Peyer's patch (tissue), 4 donors: ENCODE measurements at places on chromosomes 6 and 20.

DNA sequence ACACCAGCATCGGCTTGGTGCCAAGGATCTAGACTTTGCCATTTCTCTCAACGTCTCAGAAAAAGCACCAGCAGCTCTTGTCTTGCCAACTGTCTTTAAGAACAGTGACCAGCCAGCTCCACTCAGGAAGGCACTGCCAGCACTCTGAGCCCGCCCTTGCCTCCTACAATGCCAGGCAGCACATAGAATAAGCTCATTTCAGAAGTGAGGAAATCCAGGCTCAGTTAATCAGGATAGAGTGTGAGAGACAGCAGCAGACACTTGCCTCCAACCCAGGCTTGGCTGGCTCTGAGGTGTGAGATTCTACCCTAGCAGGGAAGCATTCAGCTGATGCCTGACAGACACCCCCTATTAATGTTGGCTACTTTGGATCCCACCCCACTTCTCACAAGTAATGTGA lies 4.3 kb upstream of the SYNDIG1 start:
- no peak for DNase-seq

- no peak for DNase-seq
These were observed 136.5 kb downstream of the DOK5 start for GRCh38 chr20:54611708-54612412.

GRCh38 chr6:31042806-31043205 lies 32.5 kb downstream of the MUC22 start:
- DNase-seq = no peak

- DNase-seq = no peak
These were observed 20.8 kb upstream of the BMP5 start for GRCh38 chr6:55895972-55896730.

DNA sequence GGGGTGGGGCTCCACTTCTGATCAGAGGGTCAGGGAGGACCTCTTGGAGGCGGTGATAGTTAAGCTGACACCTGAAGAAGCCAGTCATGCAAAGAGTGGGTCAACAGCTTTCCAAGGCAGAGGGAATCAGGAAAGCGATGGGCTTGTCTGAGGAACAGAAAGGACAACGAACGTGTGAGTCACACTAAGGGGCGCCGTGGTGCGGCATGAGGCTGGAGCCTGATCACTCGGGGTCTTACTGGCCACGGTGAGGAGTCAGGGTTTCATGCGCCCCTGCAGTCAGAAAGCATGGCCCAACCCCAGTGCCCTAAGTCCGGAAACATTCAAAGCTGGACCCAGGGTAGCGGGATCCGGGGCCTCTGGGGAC lies 50.6 kb upstream of the SLC32A1 start:
- DNase-seq = no peak

DNA sequence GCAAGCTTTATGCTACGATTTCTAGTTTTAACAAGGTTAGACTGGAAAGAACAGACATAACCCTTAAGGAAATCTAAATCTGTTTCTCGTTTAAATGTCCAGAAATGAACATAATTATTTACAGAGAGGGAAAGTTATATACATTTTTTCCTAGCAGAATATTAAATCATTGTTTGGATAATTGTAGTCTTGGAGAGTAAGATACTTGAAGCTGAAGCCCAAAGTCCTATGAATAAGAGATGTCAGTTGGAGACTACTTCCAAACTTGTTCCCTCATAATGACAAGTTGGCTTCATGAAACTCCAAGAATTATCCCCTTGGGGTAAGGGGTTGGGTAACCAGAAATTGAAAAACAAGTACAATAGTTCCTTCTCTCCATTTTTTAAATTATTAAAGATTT lies 911.1 kb upstream of the MAN1A1 start:
- DNase-seq = no peak

- DNase-seq = no peak
These were observed 1.1 kb downstream of the VGLL2 start for GRCh38 chr6:117266257-117267053.

DNA sequence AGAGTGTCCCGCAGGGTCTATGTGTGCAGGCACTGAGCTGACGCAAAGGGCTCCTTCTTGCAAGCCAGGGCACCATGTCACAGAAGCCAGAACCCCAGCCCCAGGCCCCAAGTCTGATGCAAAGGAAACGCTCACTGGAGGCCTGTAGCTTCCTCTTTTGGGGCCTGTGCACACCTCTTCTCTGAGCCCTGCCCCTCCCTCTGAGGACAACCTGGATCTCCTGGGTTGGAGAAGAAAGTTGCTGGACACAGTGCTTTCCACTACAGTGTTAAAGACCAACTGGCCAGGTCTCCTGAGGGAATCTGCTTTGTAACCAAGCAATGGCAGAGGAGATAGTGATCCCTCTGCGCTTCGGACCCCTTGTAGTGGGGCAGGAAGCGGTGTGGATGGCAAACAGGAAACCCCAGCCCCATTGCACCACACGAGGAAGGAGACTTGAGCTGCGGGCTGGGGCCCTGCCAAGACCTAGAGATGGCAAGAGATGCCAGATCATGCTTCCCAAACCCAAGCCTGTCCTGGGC lies 90.0 kb downstream of the PRND start:
- DNase-seq = no peak

DNA sequence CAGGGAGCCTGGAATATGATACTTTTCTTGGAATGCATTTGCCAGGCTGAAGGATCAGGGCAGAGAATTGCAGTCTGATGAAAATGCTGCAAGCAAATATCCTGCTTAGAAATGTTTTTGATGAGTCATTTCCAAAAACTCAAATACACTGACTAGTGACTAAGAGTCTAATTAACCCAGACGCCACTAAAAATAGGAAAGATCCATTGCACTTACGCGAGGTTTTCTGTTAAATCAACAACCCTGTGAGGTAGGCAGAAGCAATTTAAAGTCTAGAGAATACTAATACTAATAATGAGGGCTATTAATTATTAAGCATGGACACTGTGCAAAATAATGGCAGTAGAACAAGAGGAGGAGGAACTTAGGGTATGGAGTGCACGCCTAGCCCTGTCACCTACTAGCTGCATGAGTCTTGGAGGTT lies 130.1 kb upstream of the DOK5 start:
- no peak for DNase-seq

DNA sequence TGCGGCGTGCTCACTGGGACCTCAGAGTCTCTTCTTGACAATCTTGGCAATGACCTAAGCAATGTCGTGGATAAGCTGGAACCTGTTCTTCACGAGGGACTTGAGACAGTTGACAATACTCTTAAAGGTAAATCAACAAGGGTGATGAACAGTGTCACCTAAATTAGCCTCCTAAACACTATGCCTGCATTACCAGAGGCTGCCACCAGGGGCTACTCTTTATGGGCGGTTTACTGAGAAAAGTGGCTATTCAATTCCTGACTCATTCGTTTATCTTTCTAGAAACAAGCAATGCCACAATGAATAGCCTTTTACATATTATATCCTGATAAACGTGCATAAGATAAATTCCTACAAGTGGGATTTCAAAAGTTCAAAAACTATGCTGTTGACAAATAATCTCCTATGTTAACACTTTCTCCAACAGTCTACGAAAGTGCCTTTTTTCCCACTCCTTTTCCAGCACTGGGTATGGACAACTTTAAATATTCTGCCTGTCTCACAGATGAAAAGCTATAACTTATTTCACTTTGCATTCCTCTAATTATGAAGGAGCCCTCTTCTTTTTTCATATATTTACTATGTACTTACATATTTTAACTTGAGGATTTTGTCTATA lies 1.3 kb downstream of the BPIFA2 start:
- DNase-seq = no peak

- DNase-seq = no peak
These were observed 121.0 kb downstream of the UST start for GRCh38 chr6:148867862-148868261.

DNA sequence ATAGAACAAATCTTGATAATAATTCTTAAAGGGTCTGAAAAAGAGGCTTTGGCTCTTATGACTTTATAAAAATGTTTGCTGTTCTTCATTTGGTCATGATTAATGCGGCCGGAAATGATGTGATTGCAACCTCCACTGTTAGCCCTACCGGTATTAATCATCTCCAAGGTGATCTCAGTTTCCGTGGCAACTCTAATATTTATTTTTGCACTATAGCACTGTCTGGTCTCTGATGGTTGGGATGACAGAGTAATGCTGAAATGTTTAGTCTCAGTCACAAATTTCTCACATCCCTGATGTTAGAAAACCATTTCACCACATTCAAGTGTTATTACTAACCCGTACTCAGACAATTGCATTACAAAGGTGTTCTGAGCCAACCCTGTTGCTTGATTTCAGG lies 87.4 kb downstream of the TMEM200A start:
- DNase-seq = no peak

DNA sequence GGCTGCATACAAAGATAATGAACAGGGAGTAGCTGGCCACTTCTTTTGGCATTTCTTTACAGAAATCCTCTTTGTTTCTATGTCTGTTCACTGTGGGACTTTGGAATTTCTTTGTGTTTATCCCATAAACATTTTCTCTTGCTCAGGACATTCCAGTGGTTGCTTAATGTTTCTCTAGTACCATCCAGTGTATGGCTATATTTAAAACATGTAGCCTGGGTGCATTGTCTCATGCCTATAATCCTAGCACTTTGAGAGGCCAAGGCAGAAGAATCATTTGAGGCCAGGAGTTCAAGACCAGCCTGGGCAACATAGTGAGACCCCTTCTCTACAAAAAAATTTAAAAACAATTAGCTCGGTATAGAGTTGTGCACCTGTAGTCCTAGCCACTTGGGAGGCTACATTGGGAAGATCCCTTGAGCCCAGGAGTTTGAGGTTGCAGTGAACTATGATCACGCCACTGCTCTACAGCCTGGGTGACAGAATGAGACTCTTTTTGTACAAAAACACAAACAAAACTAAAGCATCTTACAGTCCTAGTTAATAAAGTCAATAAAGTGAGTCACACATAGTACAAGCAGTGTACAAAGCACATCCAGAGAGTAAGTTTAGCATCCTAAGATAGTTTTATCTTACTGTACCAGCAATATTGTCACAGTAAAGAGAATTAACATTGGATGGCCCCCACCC lies 63.3 kb downstream of the ZFAND3 start:
- DNase-seq = no peak

GRCh38 chr6:47041741-47042140 lies 391 bp downstream of the ADGRF1 start:
- DNase-seq = no peak

DNA sequence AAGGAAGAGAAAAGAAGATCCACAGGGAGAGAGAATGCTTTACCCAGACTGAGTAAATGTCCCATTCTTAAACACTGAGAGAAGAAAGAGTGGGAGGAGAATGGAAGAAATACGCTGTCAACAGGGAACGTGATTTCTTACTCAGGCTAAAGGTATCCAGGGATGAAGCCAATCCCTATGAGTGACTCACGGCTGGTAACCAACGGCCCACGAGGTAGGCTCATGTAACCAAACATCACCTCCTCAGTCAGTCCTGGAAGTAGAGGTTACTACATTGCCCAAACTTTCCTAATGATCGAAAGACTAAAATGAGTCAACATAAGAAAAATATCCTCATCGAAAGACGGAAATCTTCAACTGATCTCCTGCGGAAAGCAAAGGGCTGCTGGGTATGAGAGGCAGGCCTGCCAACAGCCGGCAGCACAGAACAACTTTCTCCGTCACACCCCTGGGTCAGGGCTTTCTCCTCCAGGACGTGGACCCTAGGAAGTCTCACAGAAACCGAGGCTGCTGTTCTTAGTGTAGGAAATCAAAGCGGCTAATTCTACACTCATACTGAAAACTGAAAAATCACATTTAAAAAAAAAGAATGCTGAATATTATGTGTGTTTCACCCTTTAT lies 292.6 kb downstream of the GMDS start:
- DNase-seq = no peak

DNA sequence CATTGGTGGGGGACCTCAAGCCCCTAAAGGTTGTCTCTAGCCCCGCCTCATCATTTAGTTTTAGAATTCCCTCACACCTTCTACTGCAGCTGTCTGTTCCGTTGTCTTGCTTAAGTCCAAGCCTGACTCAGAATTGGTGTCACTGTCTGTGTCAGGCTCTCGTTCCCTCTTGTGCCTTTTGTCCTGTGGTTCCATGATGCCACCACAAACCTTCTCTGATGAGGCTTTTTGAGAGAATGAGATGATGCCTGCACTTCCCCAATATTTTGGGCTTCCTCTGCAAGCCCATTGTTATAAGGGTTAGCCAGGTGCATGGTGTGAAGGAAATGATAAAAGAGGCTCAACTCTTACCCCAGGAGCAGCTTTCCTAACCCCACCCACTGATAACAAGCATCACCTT lies 8.1 kb upstream of the AKIRIN2 start:
- no peak for DNase-seq

DNA sequence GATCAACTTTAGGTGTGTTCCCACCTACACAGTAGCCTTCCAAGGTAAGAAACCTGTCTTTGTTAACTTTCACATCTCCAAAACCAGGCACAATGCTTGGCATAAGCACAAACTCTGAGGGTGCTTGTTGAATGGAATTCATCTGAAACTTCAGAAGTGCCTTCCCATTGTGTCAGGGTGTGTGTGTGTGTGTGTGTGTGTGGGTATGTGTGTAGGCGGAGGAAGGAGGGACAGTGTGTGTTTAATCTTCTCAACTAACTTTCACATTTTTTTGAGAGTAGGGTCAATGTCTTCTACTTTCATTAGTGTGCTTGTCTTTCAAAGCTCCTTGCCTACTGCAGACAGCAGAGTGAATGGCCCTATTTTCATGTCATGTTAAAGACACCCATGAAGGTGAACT lies 45.6 kb downstream of the PDE7B start:
- no peak for DNase-seq

GRCh38 chr6:53273370-53273769 lies 75.4 kb downstream of the ELOVL5 start:
- no peak for DNase-seq
